ENCODE measurements at places on chromosomes 7 and 10.

- no peak for DNase-seq
Observed at GRCh38 chr7:141475679-141476078, 75.5 kb upstream of the AGK start.

DNA sequence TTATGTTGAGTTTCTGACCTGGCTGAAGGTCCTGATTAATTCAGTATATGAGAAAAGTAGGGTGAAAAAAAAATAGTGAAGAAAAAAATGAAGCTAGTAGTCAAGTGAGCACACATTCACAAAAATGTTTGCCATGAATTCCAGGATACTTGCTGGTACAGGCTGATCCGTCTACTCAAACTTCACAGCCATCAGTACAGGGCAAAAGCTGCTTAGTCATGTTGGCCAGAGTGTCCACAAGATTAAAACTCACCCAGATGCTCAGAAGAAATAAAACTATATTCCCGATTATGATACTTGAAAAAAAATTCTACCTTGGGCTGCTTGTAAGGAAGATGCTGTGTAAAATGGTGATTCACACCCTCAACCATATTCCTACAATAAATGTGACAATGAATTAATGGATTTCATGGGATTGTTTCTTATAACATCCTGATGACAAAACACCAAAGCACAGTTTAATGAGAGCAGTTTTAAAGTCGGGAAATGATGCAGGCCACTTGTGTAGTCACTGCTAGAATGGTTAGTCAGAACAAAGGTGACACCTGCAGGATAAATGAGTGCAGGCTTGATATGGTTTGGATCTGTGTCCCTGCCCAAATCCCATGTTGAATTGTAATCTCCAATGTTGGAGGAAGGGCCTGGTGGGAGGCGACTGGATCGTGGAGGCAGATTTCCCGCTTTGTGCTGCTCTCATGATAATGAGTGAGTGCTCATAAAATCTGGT is 49.2 kb upstream of the ANKRD1 start:
- no peak for DNase-seq

DNA sequence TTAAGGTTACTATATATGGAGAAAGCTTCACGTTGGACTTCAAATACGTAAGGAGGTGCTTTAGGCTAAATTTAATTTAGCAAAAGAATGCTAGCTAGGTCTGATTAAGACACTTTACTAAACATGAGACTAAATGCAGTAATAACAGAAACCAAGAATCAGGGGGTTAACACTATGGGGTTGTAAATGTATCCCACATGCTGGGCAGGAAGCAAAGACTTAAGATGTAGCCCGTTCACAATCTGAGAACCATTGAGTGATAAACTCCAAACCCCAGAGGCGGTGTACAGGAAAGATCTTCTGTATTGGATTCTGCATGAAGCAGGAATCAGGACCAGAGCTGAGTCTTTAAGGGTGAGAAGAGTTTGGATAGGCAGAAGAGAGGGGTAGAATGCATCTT is 60.4 kb downstream of the FZD1 start:
- no peak for DNase-seq

GRCh38 chr7:87853237-87853864 is 22.8 kb downstream of the SLC25A40 start:
- no peak for DNase-seq

DNA sequence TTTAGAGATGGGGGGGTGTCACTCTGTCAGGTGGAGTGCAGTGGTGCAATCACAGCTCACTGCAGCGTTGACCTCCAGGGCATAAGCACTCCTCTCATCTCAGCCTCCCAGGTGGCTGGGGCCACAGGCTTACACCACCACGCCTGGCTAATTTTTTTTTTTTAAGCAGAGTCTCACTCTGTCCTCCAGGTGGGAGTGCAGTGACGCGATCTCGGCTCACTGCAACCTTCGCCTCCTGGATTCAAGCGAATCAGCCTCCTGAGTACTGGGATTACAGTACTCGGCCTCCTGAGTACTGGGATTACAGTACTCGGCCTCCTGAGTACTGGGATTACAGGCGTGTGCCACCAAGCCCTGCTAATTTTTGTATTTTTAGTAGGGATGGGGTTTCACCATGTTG is 23.6 kb upstream of the PPIA start:
- DNase-seq, result no peak

Data from Right ventricle myocardium inferior (tissue), 1 donor.